ENCODE measurements at places on chromosomes 12 and 14.

- DNase-seq: no peak
These were observed 72.8 kb downstream of the PAPOLA start for GRCh38 chr14:96574633-96575632.

- no peak for DNase-seq
These were observed 23.9 kb downstream of the GPR19 start for GRCh38 chr12:12671850-12672660.

- peak; percentile 38 for DNase-seq
These were observed 509.1 kb downstream of the VRK1 start for GRCh38 chr14:97306133-97306759.

DNA sequence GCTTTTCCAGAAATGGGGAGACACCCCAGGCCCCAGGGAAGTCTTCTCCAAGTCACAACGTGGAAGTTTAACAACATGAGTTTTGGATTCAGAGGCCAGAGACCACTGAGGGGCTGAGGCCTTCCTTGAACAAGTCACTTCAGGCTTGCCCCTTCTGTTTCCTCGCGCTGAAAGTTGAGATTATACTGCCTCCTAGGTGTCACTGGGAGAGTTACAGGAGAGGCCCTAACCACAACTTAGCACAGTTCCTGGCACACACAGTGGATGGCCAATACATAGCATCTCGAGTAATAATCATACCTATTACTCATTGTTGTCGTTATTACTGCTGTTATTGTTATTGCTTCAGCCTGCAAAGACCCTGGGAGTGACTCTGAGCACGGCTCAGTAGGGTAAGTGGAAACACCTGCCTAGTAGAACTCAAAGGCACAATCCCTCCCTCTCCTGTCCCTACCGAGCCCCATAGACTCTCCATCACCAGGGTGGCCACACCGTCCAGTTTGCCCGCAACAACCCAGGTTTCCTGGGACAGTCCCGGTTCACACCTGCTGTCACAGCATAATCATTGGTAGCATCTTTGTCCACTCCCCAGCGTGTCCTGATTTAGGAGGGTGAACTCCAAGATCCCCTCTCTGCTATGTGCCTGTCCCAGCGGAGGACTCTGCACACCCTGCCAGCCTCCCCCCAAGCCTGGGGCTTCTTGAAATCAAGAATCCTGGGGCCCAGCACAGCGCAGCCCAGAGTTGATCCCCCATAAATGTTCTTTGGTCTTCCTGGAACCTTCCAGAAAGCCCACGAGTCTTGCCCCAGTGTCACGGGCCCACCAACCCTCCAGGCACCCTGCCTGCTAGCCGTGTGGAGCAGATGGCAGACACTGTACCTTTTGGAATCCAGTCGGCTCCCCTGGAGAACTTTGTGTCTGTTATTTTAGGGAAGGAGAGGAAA lies 85.0 kb downstream of the SYNE3 start:
- DNase-seq: peak; percentile 26

DNA sequence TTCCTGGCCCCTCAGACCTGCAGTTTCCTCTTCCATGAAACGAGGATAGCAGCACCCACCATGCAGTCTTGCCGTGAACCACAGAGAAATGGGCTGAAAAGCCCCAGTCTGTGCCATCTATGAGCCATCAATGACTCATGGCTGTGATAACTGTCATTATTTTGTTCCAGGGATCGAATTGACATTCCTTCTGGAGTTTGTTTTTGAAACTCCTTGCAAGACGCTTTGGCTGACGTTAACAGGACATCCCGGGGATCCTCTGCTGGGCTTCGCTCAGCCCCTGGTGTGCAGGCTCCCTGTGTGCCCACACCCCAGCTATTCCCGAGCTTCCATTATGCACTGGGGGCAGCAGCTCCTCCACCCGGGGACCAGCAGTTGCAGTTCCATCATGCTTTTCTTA lies 33.8 kb downstream of the MMAB start:
- DNase-seq: no peak

GRCh38 chr12:94942663-94943062 lies 60.8 kb downstream of the NDUFA12 start:
- DNase-seq: no peak

- DNase-seq: no peak
These were observed 1189.4 kb upstream of the USP15 start for GRCh38 chr12:61070640-61071414.

- DNase-seq: no peak
These were observed 82.7 kb downstream of the C14orf132 start for GRCh38 chr14:96121660-96122395.

GRCh38 chr14:50970886-50971781 lies 26.9 kb upstream of the PYGL start:
- no peak for DNase-seq

DNA sequence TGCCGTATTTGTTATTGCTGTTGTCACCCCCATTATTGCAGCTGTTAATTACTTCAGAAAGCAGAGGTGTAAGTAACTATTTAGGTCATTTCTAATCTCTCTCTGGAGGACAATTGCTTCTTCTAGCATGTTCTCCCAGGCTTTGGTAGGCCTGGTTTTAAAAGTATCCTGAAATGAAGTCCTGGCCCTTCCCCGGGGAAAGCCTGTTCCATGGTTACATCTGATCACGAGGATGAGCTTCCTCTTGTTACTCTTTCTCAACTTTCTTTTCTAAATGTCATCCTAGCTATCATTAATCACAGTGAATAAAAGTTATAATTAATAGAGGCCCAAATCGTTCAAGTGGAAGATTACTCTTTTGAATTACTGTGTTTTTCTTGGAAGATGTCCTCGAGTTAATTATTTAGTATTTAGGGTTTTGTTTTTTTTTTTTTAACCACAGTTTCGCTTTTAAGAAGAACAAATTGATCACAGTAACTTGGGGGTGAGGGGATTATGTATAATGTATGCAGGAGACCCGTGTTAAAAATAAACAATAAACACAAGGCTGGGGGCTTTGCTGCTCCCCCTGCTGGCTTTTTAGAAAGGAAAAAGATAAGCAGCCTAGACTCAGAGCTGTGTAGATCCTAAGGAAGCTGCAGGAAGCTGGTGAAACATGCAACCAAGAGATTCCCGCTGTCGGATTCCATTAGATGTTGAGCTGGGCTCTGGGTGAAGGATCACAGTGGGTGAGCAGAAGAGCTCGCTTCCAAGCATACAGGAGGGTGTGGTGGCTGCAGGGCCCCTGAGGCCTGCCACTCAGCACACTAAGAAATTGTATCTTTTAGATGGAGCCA lies 420.1 kb downstream of the FUT8 start:
- no peak for DNase-seq

- DNase-seq: no peak
These were observed 33.0 kb downstream of the MPHOSPH9 start for GRCh38 chr12:123199936-123200335.
